ENCODE measurements at places on chromosomes 5 and 9.
A peak's percentile ranks its signal among the peaks of the same experiment; 100 is the strongest.

DNA sequence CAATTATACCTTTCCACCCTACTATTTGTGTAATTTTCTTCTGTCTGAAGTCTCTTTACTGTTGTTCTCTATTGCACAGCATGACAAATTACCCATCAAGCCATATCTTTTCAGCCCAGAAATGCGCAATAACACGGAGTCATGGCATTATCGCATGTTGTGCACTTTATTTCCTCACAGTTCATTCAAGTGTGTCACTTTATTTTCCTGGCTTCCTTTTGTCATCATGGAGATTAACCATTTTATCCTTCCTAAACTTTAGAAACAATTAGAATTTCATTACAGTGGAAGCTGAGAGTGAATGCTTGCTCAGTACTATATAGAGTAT, 41.3 kb upstream of the MEF2C start:
- no peak for DNase-seq

DNA sequence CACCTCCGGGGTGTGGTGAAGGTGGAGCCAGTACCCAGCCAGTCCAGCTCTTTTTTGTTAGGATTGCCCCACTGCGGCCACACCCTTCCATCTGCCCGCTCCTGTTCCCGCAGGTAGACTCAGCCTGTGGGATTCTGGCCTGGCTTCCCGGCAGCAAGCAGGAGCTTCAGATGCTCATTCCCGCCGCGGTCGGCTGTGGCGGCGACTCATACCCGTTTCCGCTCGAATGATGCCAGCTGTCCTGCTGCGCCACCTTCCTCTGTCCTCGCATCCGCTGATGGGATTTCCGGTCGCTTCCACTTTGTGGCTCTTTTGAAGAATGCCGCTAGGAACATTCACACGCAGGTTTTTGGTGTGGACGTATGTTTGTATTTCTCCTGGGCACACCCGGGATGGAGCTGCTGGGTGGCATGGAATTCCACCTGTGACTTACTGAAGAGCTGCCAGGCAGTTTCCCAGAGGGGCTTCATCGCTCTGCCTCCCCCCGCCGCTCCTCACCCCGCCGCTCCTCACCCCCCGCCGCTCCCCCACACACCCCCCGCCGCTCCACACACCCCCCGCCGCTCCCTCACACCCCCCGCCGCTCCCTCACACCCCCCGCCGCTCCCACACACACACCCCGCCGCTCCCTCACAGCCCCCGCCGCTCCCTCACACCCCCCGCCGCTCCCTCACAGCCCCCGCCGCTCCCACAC, 60.3 kb downstream of the TENT4A start:
- no peak for DNase-seq

GRCh38 chr9:99490729-99491128, 268.6 kb downstream of the SEC61B start:
- DNase-seq, result no peak

GRCh38 chr5:164394686-164395194, 889.3 kb downstream of the MAT2B start:
- DNase-seq, result no peak

GRCh38 chr5:174204535-174205313, 159.2 kb downstream of the NSG2 start:
- DNase-seq, result no peak

GRCh38 chr5:118611332-118611945, 376.9 kb downstream of the DTWD2 start:
- peak; percentile 1 for DNase-seq

DNA sequence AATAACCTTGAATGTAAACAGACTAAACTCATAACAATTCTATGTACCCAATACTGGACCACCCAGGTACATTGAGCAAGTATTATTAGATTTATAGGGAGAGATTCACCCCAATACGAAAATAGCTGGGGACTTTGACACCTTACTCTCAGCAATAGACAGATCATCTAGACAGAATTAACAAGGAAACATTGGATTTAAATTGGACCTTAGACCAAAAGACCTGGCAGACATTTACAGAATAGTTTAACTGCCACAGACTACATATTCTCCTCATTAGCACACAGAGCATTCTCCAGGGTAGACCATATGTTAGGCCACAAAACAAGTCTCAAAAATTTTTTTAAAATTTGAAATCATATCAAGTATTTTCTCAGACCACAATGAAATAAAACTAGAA, 397.4 kb downstream of the PIK3R1 start:
- DNase-seq, result no peak

- DNase-seq, result no peak
Measured at GRCh38 chr5:58767104-58767503, 184.2 kb downstream of the RAB3C start.

DNA sequence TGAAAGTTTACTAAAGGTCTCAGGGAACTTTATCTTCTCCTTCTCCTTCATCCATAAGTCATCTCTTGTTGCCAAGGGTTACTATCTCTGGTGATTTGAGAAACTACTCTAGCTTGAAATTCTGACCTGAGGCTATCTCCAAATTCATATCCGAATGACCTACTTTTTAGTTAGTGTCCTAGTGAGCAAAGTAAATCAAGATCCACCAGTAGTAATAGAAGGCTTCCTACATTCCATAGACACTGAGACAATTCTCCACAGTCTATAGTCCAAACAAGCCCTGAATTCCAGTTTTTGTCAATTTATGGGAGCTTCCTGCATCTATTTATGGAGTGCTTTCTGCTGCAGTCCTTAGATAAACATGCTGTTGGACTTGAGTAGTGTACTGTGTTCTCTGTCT, 5.0 kb downstream of the IL7R start:
- DNase-seq, result no peak

DNA sequence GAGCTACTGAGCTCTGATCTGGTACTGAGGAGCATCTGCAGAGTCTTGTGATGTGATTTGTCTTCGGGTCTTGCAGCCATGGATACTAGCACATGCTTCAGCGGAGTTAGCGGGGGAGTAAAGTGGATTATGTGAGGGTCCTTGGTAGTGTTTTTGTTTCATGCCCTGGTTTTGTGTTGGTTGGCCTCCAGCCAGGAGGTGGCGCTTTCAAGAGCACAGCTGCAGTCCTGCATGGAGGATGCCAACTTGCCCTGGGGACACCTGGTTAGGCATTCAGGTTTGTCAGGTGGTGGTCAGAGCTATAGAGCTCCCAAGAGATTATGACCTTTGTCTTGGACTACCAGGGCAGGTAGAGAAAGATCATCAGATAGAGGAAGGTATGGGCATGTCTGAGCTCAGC, 185.8 kb upstream of the CDH6 start:
- DNase-seq, result no peak

Data from Panc1 (cell line).